H9 (cell line): ENCODE measurements at places on chromosomes 16 and 17. TPM values are rescaled to one million over a fixed set of nuclear protein-coding genes. Genes with fewer than 3 reads are reported as not detected.

- DNase-seq: no peak
Observed at GRCh38 chr16:23333831-23334456, 31.8 kb downstream of the SCNN1B start.

- DNase-seq: no peak
Observed at GRCh38 chr17:47295037-47295873, 28.5 kb upstream of the EFCAB13 start.

- no peak for DNase-seq
Observed at GRCh38 chr16:6698548-6698947, 634.1 kb upstream of the RBFOX1 start.

The KRTAP17-1 gene
- total RNA-seq: not detected in 2 replicates

The SLC5A2 gene
- 0.52 and 1.3 TPM in 2 replicates for total RNA-seq

The SLC6A2 gene
- total RNA-seq: 0.24 TPM in 1 of 2 replicates, not detected in the other

The ZDHHC1 gene
- 3.0 and 3.7 TPM in 2 replicates for total RNA-seq
